ENCODE measurements at places on chromosomes 2 and 18.

GRCh38 chr2:220001751-220002150 is 374.3 kb downstream of the SLC4A3 start:
- DNase-seq, result no peak

GRCh38 chr2:66469214-66469902 is 34.4 kb downstream of the MEIS1 start:
- DNase-seq, result no peak

- DNase-seq, result no peak
These were observed 39.1 kb downstream of the KLHL29 start for GRCh38 chr2:23423873-23424680.

DNA sequence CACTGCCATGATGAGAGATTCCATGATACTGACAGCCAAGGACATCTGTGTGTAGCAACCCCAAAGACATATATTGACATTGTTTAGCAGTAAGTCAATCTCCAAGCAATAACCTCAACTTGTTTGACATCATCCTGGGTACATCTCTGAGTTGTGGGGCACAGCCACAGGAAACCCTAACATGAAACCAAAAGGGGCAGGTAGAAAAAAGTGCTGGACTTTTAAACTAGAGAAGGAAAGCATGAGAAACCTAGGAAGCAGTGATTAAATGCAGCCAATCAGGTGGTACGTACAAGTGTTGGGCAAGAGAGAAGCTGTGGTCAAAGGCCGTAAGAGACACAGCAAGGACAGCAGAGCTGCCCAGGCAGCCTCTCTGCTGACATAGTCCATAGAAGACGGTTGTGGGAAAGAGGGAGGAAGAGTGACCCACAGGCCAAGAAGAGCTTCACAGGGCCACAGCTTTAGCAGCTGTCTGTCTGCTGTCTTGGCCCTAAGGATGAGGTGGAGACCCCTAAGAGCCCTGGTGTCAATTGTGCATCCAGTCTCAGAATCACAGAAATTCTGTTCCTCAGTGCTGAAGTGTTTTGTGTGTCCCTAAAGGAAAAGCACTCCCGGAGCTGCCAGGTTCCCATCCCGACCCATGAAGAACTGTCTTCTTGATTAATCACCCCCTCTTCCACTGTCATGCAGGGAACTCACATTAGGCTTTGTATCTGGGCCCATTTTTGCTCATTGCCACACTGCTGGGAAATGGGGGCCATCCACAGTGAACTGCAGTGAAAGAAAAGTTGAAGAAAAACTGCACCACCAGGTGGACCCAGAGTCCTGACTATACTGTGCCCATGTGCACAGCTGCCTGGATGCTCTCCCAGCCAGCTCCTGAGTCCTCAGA is 25.4 kb upstream of the CHN1 start:
- DNase-seq, result no peak

GRCh38 chr2:37357530-37357929 is 13.1 kb downstream of the QPCT start:
- DNase-seq, result no peak

DNA sequence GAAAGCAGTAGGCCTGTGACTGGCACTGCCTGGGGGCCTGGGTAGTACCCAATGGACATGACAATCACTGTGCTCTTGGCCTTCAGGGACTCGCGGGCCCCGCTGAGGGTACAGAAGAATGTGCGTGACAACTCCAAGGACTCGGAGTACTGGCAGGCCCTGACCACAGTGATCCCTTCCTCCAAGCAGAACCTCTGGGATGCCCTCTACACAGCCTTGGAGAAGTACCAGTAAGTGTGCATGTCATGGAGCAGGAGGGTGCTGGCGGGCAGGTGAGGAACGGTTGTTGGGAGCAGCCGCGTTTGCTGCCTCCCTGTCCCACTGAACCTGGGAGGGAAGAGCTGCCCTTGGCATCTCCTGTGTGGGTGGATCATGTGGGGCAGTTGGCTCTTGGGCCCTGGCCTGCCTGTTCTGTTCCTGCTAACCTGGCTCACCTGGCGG is 23.3 kb downstream of the OTOF start:
- DNase-seq, result no peak

DNA sequence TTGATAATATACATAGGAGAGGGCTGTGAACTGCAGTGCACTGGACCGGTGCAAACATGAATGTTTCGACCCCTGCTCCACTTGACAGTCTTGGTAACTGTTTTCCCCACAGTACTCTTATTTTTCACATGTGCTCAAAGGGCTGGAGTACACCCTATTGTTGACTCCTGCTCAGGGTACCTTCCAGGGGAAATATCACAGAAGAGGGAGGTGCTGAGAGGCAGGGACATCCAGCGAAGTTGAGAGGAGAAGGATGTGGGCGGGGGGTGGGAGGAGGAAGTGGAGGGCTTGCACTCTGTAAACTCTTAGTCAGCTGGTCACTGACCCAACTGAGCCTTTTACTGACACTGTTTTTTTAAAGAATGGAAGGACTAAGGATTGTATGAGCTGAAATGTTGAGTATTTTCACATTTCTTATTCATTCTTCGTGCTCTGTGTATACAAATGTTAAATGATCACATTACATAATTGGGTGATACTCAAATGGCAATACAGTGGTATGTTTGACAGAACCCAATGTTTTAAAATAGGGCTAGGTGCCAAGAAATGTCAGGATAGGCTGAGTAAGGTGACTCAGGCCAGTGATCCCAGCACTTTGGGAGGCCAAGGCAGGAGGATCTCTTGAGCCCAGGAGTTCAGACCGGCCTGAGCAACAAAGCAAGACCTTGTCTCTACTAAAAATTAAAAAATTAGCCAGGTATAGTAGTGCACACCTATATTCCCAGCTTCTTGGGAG is 10.0 kb downstream of the INPP4A start:
- DNase-seq, result no peak
